ENCODE measurements at places on chromosomes 12 and 14. TPM values are rescaled to one million over a fixed set of nuclear protein-coding genes. Genes with fewer than 3 reads are reported as not detected.

GRCh38 chr12:132071040-132071810 lies 72.9 kb downstream of the DDX51 start:
- H3K36me3 ChIP-seq, result peaks cover 11% of the 10 kb centered on the region
- DNase-seq, result no peak
- H3K4me1 ChIP-seq, result peaks cover 11% of the 10 kb centered on the region
- H3K4me3 ChIP-seq, result no peak overlapping the region
- no peaks in the 10 kb centered on the region for H3K27me3 ChIP-seq

GRCh38 chr12:131613678-131614077 lies 97.2 kb upstream of the SFSWAP start:
- H3K4me1 ChIP-seq, result peaks cover 9% of the 10 kb centered on the region
- H3K4me3 ChIP-seq, result no peak overlapping the region

GRCh38 chr12:127657036-127657435 lies 609.9 kb upstream of the TMEM132C start:
- H3K36me3 ChIP-seq, result no peaks in the 10 kb centered on the region
- H3K27ac ChIP-seq, result no peak overlapping the region
- no peak overlapping the region for H3K4me3 ChIP-seq
- H3K27me3 ChIP-seq, result no peaks in the 10 kb centered on the region
- no peaks in the 10 kb centered on the region for H3K4me1 ChIP-seq

- peaks cover 14% of the 10 kb centered on the region for H3K36me3 ChIP-seq
- peak within 1 kb of the TSS; percentile 81 for H3K27ac ChIP-seq
- H3K4me3 ChIP-seq, result peak within 1 kb of the TSS; percentile 94
- H3K4me1 ChIP-seq, result peaks cover 30% of the 10 kb centered on the region
- no peaks in the 10 kb centered on the region for H3K27me3 ChIP-seq
Observed at GRCh38 chr12:116559162-116559935, at the start of gene MAP1LC3B2. Gene MAP1LC3B2 (plus strand): TSS chr12:116559381. CDS start chr12:116575943, 16,562 bp downstream.

DNA sequence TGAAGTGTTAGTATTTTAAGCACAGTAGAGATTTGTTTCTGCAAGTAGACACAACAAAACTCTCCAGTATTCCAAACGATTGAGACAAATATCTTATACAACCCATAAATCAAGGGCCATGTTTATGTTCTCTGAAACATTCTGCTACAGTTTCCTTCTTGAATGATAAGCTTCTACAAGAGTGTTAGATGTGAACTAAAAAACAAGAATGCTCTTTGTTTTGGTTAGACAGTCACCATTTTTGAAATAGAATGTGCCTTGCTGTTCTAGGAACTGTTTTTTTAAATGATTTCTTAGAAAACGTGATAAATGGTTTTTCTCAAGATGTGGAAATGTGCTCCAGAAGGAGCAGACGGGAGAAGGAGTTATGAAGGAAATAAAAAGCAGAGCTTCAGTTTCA lies 1656.3 kb upstream of the FLRT2 start:
- H3K4me3 ChIP-seq, result no peak overlapping the region
- no peak for DNase-seq
- no peak overlapping the region for H3K27ac ChIP-seq
- no peaks in the 10 kb centered on the region for H3K36me3 ChIP-seq

DNA sequence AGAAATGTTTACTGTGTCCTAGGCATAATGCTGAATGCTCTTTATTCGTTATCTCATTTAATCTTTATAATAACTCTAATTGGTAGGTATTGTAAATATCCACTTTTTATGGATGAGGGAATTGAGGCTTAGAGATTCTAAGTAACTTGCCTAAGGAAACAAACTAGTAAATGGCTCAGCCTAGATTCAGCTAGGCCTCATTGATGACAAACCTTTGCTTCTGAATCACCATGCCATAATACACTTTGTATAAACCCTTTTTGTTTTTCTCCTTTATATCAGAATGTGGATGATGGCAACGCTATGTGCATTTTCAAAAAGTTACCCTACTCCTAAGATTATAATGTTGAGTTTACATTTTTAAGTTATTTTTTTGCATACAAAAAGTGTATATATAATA lies 34.0 kb downstream of the MNAT1 start:
- no peaks in the 10 kb centered on the region for H3K36me3 ChIP-seq
- DNase-seq, result no peak
- no peak overlapping the region for H3K27ac ChIP-seq
- no peak overlapping the region for H3K4me3 ChIP-seq
- no peaks in the 10 kb centered on the region for H3K4me1 ChIP-seq

GRCh38 chr12:25459541-25459951 lies 93.5 kb downstream of the LMNTD1 start:
- no peak for DNase-seq
- H3K36me3 ChIP-seq, result no peaks in the 10 kb centered on the region
- H3K27ac ChIP-seq, result no peak overlapping the region
- H3K4me1 ChIP-seq, result no peaks in the 10 kb centered on the region

The MSI1 gene
- 6.6 TPM for total RNA-seq

The MORN3 gene
- total RNA-seq, result 2.4 TPM

The CPM gene
- 17.7 TPM for total RNA-seq

The PLD4 gene
- 0.30 TPM for total RNA-seq

The TTC6 gene
- not detected for total RNA-seq

The ARHGDIB gene
- 402 TPM for total RNA-seq
